Frontal cortex (tissue), 4 donors: ENCODE measurements at places on chromosomes 6 and 20.
A peak's percentile ranks its signal among the peaks of the same experiment; 100 is the strongest.

GRCh38 chr6:25536781-25537180 lies 115.2 kb upstream of the SCGN start:
- DNase-seq, result no peak

GRCh38 chr6:14231071-14231483 lies 113.5 kb downstream of the CD83 start:
- DNase-seq, result no peak

DNA sequence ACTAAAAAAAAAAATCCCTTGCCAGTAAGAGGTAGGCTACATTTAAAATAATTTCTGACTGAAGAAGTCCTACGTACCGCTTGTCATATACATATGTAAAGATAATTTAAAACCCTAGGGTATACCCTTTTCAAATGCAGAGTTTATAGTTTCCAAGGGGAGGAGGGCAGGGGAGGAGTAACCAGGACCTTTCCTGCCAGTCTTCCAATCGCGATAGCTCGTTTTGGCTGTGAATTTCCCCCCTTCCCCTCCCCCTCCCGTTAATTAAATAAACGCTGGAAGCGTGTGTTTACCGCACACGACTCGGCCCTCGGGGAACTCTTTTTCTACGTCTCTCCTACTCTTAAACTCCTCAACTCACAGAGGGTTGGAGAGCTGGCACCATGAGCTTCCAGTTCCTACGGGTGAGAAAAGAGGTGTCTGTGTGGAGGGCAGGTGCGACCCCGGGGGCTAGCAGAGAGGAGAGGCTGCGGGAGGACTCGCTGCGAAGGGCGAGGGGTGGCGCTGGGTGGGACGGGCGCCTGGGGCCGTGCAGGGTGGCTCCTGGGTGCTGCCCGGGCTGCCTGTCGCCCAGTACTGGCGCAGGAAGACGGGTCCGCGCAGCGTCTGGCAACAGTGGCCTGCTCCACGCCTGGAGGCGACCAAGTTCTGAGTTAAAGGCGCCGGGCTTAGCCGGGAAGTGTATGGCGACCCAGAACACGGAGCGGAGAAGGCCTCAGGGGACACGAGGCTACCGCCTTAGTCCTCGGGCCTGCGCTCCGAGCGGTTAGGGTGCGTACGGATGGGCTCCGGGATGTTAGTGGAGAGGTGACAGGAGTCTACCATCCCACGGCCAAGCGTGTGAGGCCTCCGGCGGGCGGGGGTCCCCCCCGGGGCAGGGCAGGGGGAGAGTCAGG lies 4.1 kb upstream of the TFAP2C start:
- no peak for DNase-seq

DNA sequence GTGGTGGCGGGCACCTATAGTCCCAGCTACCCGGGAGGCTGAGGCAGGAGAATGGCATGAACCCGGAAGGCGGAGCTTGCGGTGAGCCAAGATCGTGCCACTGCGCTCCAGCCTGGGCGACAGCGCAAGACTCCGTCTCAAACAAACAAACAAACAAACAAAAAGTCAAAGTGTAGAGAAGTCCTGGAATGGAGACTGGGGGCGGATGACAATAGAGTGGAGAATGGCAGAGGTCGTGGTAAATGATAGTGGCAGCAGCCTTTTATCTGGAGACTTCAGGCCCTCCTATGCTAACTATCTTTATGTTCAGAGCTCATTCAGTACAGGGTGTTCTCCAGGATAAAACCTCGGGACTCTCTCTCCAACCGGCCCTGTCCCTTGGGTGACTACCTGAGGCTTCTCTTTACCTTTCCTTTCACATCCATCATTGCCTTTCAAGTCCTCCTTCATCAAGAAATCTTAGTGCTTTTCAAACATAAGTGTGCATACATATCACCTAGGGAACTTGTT lies 1.4 kb upstream of the FKBPL start:
- DNase-seq, result no peak

- DNase-seq, result no peak
Observed at GRCh38 chr20:23144856-23145255, 58.7 kb upstream of the CD93 start.

GRCh38 chr20:38110525-38111178 lies 54.4 kb downstream of the TGM2 start:
- no peak for DNase-seq

- DNase-seq, result no peak
Observed at GRCh38 chr20:36085686-36086267, 68.8 kb upstream of the EPB41L1 start.

DNA sequence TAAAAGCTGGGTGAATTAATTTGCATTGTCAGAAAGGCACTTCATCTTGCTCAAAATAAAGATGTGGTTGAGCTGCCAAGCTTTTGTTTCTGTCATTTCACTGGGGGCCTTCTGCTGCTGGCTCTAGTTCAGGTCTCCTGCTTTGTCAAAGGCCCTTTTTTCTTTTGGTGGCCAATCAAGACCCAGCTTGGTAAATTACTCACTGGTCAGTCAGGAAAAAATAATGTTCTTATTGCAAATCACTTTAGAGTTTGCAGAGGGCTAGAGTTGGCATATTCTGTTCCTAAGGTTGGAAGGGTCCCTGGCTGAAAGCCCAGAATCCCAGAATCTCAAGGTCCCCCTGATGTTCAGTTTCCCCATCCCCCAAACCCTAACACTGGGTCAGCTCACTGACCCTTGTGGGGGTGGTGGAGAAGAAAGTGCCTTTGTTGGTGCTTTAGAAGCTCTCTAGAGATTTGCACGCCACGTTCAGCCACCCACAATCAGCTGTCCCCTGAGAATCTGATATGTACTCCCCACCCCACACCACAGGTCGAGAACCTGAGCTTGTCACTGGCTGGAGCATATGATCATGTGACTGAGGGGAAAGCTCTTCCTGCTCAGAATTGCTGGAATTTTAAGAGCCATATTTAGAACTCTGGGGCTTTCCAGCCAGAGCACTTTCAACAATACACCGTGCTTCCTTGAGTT lies 21.7 kb upstream of the BNIP5 start:
- DNase-seq, result peak; percentile 37

- no peak for DNase-seq
Observed at GRCh38 chr6:109450801-109451200, 4.8 kb downstream of the MICAL1 start.

DNA sequence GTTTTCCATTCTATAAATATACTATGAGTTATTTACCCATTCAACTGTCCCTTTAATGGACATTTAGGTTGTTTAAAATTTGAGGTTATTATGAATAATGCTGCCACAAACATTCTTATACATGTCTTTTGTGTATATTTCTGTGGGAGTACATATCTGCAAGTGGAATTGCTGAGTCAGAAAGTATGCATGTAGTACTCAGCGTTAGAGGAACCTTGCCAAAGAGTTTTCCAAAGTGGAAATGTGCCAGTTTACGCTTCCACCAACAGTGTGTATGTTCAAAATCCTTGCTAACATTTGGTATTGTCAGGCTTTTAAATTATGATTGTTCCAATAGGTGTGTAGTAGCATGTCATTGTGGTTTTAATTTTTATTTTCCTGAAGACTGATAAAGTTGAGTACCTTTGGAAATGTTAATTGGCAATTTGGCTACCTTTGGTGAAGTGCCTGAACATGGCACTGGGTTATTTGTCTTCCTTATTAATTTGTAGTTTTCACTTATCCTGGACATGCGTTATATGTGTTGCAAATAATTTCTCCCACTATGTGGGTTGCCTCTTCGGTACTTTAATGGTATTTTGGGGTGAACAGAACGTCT lies 341.2 kb downstream of the CD83 start:
- DNase-seq, result no peak

- no peak for DNase-seq
Observed at GRCh38 chr6:75512591-75512990, 19.0 kb upstream of the FILIP1 start.

DNA sequence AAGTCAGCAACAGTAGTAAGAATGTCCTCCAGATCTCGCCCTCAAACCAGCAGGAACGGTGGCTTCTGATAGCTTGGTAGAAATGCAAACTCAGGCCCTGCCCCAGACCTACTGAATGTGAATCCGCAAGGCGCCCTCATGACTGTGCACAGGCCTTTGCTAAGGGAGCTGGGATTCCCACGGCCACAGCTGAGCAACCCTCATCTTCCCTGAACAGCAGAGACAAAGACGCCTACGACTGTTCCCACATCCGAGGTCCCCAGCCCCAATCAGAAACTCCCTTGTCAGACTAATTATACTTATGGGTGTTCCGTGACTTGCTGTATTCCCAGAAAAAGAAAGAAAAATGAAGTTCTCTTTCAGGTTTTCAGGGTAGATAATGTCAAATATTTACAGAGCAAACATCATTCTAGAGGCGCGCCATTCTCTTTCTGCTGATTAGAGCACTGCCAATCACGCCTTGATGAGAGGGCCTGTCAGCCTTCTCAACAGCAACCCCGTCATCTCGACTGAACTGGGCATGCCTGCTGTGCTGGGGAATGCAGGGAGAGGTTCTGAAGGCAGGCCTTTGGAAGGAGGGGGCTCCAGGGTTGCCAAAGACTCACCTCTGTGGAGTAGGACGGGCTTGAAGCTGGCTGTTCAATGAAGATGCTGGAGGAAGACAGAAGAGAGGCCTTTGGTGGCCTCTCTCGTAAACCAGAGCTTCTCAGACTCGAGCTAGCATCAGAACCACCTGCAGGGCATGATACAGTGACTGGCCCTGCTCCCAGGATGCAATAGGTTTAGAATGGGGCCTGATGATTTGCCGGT lies 79.9 kb downstream of the ZNF217 start:
- DNase-seq, result no peak

DNA sequence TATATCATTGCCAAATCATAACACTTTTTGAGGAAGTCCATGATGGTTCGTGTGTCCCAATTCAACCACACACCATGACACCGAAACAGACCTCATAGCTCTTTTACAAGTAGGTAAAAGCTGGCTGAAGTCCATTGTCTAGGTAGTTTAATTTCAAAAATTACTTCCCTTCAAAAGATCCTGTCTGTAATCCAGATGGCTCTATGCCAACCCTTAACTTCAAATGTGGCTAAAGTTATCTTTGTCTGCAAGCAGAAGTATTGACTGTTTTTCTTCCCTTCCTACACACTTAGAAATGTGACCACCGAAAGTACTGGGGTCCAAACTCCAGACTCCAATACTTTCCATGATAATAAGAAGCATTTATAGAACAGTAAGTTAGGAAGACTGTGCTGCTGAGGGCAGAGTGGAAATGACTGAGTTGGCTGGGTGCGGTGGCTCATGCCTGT lies 8.3 kb upstream of the TIAM2 start:
- DNase-seq, result no peak

DNA sequence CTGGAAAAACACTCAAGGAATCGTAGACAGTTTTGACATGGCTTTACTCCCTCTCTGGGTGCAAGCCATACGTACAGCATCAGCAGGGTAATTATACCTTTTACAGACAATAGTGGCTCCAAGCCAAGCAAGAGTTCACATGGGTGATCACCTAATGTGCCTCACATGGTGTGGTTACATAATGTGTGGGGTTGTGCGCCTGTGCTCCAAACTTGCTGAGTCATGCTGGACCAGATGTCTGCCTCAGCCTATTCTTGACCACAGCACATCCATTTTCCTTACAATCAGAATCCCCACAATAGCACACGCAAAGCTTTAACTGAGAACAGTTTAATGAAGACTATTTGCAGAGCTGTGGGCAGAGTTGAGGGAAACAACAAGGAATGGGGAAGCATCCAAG lies 74.5 kb downstream of the ALDH8A1 start:
- DNase-seq, result no peak

DNA sequence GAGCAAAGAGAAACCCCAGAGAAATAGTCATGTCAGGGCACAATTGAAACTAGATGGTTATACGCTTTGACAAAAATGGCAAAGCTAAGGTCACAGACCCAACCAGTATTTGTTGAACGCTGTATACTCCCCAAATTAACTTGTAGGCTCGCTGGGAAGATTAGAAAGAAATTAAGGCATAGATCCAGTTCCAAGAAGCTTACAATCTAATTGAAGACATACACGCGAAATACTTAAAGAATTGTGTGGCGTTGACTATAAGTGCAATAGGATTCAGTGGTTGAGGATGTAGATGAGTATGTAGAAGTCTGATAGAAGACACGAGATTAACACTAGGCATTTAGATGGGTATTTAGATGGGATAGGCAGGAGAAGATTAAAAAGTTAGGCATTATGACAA lies 525 bp downstream of the FAM229B start:
- no peak for DNase-seq

GRCh38 chr6:137146206-137146605 lies 27.2 kb downstream of the IL22RA2 start:
- DNase-seq, result no peak

- no peak for DNase-seq
Observed at GRCh38 chr6:45756606-45757005, 259.1 kb downstream of the CLIC5 start.

DNA sequence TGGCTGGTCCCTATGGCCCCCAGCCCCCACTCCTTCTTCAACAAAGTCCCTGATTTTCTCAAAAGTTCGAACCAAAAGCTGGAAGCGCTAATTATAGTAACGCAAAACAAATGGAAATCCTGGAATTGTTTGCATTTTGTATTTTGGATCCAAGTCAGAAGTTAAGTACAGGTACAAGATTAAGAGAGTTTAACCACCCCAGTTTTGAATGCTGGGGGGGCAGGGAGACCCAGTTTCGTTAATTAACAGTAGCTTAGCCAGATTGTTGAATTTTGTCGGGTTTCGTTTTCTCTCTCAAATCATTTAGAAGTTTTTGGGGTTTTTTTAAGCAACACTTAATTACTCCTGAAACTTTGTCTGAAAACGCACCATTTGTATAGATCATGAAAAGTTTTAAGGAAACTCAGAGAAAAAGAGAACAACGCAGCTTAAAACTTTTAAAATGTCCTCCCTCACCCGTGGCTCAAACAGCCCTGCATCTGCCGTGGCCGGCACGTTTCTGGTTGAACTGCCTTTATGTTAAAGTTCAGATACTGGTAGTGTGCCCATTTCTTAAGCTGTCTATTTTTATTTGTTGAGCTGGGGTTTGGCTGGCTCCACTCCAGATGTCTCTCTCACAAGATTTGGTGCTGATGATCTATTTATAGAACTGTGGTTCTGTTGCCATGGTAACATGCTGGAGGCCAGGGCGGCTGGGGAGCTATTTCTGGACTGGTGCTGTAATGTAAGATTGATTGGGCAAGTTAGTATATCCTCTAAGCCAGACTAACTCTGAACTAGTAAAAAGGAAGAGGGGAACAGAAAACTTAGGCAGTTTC lies 55.0 kb downstream of the GNAS start:
- peak; percentile 55 for DNase-seq

DNA sequence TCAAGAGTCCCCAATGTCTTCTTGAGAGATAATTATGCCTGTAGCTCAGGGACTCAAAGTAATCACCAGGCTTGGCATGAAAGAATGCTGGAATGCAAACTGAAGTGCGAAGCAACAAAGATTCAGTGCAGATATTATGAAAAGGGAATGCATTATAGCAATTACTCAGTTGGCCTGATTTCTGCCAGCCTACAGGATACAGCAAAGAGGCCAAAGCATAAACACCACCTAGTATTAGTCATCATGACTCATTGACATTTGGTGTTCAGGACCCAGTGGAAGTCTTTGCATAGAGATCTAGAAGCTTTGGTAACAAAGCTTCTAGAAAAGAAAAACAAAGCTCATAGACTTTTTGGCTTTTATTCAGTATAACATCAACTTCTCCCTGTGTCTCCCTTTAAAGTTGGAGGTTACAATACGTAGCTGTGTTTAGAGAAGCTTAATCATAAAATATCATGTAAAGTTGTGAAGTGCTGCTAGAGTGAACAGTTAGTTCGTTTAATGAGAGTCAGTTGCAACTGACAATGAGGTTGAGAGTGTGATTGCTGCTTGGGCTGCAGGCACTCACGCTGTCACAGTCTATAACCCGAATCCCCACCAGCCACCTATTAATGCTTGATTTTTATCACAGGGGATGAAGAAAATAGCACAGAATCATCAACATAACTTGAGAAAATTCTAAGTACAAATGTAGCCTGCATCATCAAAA lies 932.7 kb downstream of the TFAP2A start:
- DNase-seq, result no peak
